ENCODE measurements at places on chromosomes 2 and 18. TPM values are rescaled to one million over a fixed set of nuclear protein-coding genes. Genes with fewer than 3 reads are reported as not detected.
A peak's percentile ranks its signal among the peaks of the same experiment; 100 is the strongest.

Gene RTP5
- total RNA-seq, result 0.50 TPM

DNA sequence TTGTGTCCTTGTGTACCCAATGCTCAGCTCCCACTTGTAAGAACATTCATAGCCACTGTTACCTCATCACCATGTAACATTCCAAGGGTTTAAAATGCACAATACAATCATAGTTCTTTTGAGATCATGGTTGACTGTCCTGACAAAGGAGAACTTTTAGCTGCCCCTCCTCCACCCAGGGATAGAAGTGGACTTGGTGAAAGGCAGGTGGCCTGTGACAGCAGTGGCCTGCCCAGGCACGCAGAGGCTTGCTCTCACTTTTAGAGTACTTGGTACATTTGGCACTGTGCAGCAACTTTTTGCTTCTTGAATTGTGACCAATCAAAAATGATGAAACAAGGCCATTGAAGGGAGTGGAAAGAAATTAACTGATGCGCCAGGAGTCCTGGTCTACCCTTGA lies 108.7 kb downstream of the ANKRD44 start:
- no peak overlapping the region for H3K4me3 ChIP-seq
- H3K36me3 ChIP-seq, result no peaks in the 10 kb centered on the region
- no peak overlapping the region for H3K27ac ChIP-seq
- no peak for DNase-seq

DNA sequence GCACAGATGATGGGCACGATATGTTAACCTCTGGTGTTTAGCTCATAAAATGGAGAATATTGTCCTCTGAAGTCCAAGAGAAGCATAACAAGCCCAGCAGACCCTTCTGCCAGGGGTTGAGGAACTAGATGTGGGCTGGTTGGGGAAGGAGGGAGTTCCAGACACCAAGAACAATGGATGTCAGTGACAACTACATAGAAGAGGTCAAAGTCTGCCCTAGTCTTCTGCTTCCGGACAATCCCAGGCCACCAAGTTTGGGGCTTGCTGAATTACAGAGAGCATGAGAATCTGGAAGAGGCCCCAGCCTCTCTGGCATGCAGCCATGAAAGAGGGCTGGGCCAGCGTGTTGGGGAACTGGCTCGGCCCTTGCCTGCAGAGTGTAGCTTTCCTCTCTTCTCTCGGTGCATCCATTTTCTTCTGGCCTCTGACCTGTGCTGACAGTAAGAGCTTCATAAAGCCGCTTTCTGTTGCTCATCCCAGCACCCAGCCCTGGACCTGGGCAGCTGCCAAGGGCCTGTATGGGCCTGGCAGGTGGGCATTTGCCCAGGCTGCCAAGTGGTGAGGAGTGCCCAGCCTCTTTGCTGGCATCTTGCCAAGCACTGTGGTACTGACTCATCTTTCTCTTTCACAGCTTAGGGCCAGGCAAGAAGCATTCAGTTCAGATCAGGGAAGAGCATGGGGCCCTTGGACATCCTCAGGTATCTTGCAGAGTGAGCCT lies 14.6 kb upstream of the LAPTM4A start:
- no peak for DNase-seq
- H3K27me3 ChIP-seq, result no peaks in the 10 kb centered on the region
- no peaks in the 10 kb centered on the region for H3K36me3 ChIP-seq

GRCh38 chr2:199131136-199131655 lies 326.5 kb downstream of the SATB2 start:
- no peak overlapping the region for H3K27ac ChIP-seq
- H3K4me1 ChIP-seq, result peaks cover 22% of the 10 kb centered on the region
- no peaks in the 10 kb centered on the region for H3K27me3 ChIP-seq
- peak; percentile 9 for DNase-seq
- H3K36me3 ChIP-seq, result no peaks in the 10 kb centered on the region

- H3K4me3 ChIP-seq, result no peak overlapping the region
- H3K4me1 ChIP-seq, result no peaks in the 10 kb centered on the region
- no peak for DNase-seq
Measured at GRCh38 chr2:150160058-150160457, 327.4 kb downstream of the RND3 start.

DNA sequence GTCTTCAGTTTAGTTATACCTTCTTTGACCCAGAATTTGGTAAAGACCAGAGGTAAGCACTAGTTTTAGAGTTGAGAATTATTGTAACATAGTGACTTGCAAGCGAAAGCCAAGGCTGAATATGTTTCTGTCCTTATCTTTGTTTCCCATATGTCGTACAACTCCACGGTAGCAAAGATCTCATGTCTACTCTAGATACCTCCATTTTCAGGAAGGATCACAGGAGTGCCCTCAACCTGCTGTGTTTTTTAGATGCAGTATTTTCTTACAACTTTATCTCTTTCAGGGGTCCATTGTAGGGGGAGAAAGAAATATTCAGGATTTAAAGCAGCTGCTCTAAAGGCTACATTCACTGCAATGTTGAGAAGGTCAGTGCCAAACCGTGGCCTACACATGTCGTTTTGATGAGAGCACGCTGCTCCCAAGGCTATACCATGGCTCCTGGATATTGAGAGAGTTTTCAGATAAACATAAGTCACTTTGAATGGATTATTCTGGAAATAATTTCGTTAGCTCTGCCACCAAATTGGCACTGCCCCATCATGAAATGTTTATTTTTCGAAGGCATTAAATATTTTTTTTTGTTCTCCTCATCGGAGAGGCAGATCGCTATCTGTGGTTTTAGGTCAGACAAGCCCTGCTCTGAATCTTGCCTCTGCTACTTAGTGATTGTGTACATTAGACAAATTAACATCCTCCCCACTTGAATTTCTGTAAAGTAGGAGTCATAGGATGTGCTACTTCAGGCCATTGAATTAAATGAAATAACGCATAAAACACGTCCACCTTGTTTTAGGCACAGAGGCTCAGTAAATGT lies 2.1 kb downstream of the RHBDD1 start:
- no peak overlapping the region for H3K4me3 ChIP-seq
- no peak for DNase-seq
- H3K36me3 ChIP-seq, result no peaks in the 10 kb centered on the region
- no peak overlapping the region for H3K27ac ChIP-seq
